ENCODE measurements at places on chromosomes 5 and 9.
A peak's percentile ranks its signal among the peaks of the same experiment; 100 is the strongest.

GRCh38 chr5:121144764-121145163, 680.7 kb downstream of the PRR16 start:
- DNase-seq = no peak

DNA sequence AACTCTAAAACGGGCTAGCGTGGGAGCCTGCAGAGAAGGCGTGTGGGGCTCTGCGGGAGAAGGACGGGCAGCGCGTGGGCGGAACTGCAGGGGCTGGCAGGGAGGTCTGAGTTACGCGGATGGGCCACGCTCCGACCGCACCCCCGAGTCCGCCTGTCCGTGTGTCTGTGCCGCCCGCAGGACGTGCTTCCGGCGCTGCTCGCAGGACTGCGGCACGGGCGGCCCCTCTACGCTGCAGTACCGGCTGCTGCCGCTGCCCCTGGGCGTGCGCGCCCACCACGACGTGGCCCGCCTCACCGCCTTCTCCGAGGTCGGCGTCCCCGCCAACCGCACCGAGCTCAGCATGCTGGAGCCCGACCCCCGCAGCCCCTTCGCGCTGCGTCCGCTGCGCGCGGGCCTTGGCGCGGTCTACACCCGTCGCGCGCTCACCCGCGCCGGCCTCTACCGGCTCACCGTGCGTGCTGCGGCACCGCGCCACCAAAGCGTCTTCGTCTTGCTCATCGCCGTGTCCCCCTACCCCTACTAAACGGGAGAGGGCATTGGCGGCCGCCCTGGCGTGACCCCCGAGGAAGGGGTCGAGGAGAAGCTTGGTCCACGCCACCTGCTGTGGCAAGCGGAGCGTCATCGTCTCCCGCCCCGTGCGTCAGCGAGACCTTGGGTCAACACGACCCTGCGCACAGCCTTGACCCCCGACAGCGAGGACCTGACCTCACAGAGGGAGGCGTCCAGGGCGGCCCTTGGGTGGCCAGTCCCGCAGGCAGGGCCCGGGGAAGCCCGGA, 11.4 kb upstream of the ASS1 start:
- peak; percentile 84 for DNase-seq

DNA sequence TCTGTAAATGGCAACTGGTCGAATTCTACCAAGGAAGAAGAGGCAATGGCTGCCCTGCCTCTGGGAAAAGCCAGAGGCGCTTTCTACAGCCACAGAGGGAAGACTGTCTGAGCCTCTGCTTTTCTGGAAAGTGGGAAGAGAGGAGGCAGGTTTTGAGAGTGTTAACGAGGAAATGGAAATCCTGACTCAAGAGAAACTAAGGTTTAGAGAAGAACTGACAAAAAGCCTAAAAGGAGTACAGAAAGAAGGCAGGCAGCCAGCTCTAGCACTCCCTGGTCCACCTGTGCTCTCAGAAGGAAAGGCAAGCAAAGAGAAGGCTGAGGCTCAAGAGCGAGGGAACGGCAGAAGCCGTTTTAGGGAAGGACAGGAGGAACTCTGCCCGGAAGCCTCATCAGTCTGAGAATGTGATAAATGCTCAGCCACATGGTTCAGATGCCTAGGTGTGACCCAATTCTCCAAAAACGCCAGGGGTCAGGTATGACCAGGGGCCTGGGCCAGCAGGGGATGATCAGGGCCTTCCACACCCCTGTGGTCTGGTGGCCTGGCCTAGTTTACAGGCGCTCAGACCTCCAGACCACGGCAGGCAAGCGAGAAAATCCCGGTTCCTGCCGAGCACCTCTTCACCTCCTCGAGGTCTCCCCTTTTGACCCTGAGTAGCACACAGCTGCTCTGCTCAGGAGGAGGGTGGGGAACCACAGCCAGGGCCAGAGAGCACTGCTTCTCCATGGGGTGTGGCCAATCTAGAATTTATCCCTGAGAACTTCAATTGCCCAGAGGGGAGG, 79.9 kb upstream of the FBXW11 start:
- DNase-seq = peak; percentile 78

DNA sequence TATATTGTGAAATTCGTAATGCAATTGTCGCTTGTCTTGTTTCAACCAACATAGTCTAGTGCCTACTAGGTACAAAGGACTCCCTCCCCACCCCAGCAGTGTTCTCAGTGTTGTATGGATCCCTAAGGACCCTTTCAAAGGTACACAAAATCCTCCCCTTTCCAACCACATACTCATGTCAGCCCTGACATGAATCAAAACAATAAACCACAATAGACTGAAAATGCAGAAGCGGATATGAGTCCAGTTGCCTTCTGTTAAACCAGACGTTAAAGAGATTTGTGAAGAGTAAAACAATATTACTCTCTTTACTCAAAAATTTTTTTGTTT, 82.4 kb upstream of the IFNK start:
- DNase-seq = no peak

GRCh38 chr5:127112347-127112864, 39.1 kb upstream of the C5orf63 start:
- DNase-seq = no peak

GRCh38 chr5:173514661-173515060, 101.8 kb downstream of the BOD1 start:
- no peak for DNase-seq

DNA sequence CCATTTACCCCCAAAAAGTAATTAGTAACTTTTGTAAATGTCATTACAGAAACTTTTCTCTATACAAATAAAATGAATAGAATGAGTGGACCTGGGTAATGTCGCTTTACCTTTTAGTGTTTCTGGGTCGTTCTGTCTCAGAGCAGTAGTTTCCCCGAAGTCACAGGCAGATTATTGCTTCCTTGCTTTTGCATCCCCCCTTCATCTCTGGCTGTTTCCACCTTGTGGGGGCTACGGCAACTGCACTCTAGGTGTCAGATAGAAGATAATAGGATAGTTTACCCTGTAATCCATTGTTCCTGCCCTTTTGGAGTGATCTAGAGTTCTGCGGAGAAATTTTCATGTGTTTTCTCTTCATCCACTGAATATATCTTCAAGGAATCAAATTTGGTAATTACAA, 68.7 kb downstream of the PRR16 start:
- DNase-seq = peak; percentile 60

GRCh38 chr9:95807326-95807947, 68.1 kb upstream of the ERCC6L2 start:
- no peak for DNase-seq

GRCh38 chr9:70569070-70569772, 154.8 kb upstream of the KLF9 start:
- DNase-seq = no peak

- no peak for DNase-seq
These were observed 116.7 kb upstream of the LMX1B start for GRCh38 chr9:126496781-126497659.

DNA sequence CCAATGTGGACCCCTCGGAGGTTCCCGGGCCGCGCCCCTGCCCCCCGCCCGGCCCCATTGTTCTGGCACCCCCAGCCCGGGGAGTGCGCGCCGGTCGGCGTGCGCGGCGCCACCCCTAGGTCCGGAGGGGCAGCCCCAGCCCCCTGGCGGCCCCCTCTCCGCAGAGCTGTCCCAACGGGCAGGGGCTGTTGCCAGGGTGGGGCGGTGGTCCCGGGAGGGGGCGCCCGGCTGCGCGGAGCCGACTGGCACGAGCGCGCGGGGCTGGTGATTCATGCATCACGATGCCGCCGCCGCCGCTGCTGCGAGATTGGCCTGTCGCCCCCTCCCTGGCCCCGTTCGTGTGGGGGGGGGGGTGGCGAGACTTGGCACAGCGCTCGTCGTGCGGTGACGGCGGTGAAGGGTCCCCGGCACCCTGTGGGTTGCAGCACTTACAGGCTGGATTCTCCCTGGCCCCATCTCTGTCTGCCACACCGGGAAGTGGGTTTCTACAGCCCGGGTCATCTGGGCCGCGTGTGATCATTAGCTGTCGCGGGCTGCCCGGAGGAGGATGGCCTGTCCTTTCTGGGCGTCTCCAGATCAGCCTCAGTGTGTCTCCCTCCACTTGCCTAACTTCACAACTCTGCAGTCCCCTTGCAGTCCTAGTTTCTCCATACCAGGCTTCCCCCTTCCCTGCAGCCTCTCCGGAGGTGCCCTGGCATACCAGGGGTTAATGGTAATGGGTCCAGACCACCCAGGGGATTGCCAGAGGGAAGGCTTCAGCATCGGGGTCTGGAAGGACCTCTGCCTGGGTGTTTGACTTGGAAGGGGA, 858 bp downstream of the NCS1 start:
- peak; percentile 60 for DNase-seq

DNA sequence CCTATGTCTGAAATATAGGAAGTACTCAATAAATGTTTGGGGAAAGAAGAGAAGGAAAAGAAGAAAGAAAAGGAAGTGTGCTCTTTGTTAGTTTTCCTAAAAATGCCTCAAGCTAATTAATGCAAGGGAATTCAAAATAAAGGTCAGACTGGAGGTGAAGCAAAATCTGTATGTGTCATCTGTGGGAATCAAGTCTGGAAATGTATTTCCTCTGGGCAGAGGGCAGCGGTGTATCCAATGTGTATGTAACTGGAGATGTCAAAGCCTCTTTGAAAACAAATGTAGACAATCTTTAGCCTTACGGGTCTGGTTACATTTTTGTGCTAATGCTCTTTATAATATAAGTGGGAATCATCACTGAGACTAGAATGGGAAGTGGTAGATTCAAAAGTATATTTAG, 471.4 kb downstream of the MAN2A1 start:
- no peak for DNase-seq

DNA sequence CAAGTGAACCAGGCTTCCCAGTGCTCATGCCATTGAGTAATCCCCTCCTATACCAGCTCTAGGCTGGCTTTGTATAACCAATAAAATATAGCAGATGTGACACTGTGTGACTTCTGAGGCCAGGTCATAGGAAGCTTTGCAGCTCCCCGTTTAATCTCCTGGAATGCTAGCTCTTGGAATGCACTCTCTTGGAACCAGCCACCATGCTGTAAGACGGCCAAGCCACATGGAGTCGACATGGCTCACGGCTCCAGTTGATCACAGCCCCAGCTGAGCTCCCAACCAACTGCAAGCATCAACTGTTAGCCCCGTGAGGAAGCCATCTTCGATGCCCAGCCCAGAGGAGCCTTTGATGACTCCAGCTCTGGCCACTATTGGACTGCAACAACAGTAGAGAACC, 74.5 kb downstream of the SH3TC2 start:
- DNase-seq = peak; percentile 64

DNA sequence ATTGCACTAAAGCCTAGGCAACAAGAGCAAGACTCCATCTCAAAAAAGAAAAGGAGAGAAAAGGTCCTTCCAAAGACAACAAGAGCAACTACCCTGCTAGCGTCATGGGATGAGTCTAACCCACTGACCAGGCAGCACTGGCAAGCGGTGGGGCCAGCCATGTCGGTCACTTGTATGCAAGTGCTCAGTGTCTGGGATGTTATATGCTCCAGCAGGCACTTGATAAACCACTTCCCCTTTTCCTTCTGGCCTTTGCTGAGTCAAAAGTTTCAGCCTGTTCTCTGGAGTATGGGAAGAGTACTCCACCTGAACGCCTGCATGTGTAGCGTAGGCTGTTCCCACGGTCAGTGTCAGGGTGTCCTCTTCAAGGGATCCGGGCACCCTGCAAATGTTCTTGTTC, 9.2 kb upstream of the MXD3 start:
- no peak for DNase-seq

DNA sequence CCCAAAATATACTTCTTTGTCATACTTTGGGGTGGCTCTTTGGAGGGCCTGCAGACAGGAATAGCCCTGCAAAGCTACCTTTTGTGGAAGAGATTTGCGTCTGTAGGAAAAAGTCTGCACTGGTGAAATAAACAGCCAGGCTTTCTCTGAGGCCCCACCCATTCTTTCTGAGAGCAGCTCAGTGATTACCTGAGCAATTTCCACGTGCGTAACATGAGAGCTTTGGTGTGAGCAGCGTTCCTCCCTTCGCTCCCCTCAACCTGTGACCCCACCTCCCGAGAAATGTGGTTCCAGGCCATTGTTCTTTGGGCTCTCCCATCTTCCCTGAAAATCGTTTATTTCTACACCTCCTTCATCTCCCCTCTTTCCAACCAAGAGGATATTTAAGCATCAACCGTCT, 23.8 kb upstream of the FBP1 start:
- no peak for DNase-seq

DNA sequence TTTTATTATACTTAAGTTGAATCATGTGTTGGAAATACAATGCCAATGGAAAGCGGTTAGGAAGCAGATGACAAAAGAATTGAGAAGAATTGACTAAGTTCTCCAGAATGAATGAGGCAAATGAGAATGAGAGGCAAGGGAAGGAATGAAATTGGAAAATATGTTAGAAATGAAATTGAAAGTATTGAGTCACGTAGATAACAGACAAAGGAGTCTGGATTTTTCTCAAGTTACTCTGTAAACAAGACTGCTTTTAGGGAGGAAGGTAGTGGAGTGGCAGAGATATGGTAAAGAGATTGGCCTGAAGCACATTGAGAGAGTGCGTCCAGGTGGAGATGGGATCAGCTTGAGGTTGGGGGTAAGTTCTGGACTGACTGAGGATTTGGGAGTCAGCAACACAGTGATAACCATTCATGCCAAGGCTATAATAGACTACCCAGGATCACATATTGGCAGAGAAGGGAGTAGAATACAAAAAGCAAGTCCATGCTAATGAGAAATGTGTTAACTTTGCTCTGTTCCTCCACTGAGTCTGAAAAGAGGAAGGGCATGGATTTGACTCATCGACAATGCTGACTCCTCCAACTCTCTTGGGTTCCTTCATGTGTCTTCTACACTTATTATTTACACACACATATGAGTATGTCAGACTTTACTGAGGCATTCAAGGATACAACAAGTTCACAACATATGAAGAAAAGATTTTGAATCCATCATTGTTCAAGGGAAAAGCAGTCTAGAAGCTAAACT, 814.2 kb upstream of the ZNF608 start:
- DNase-seq = no peak

DNA sequence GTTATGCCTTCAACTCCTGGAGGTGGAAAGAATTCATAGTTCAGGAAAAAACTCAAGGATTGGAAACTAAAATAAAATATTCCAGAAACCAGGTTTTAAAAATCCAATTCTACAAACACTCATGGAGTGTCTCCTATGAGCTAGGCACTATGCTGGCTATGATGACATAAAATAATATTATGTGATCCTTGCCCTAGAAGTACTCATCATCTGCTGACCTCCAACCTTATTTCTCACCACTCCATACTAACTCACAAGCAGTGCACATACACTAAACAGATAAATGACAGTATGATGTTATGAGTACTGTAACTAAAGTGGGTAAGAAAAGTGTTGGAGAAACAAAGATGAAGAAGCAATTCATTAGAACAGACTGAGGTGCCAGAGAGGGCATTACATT, 93.2 kb upstream of the NR5A1 start:
- no peak for DNase-seq

Data from islet precursor cell (in vitro differentiated cells).